Stimulated activated CD8-positive, alpha-beta memory T cell treated with anti-CD3 and anti-CD28 coated beads, Interleukin-2, amount 100 ng/mL, for 1 hour (primary cell): ENCODE measurements at places on chromosomes 1 and 21.

DNA sequence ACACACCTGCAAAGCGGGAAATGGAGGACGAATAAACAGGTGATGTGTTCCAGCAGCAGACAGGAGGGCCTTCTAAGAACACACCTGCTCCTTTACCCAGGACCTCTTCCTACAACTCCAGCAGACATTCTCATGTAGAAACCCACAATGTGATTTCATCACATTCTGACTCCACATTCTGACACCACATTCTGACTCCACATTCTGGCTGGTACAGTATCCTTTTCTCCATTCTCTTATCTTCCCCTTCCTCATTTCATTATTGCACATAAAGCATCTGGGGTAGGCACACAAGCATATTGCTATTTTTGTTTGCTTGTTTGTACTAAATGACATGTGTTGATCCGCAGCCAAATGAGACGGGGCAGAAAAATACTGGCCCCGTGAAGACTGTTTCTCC, 3.6 kb upstream of the ZNF124 start:
- no peak for DNase-seq

- no peak for DNase-seq
These were observed 104.9 kb downstream of the EVI5 start for GRCh38 chr1:92679980-92680379.

DNA sequence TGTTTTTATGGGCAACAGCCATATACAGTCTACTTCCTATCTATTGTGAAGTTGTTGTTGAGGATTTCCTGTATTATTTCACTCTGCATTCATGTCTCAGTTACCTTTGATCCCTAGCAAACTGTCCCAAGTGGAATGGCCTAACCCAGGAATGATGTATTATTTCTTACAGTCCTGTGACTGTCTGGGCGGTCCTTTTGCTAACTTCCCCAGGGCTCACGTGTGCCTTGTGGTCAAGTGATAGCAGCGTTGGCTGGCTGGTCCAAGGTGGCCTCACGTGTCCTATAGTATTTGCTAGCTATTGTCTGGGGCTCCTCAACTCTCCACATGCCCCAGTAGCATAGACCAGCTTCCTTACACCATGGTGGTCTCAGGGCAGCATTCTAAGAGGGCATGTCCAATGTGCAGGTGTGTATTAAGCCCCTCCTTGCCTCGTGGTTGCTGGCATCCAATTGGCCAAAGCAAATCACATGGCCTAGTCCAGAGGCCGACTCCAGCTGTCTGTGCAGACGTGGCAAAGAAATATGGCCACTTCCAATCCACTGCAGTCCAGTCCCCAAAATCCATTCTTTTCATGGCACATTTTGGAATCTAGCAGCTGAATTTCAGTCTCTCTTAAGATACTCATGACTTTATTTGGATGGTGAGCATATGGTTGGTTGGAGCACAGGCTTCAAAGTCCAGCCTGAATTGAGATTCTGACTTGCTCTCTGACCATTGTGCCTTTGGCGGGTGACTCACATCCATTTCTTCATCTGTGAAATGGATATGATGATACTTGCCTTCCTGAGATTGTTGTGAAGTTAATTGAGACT, 94.1 kb downstream of the GALNT2 start:
- DNase-seq, result no peak

DNA sequence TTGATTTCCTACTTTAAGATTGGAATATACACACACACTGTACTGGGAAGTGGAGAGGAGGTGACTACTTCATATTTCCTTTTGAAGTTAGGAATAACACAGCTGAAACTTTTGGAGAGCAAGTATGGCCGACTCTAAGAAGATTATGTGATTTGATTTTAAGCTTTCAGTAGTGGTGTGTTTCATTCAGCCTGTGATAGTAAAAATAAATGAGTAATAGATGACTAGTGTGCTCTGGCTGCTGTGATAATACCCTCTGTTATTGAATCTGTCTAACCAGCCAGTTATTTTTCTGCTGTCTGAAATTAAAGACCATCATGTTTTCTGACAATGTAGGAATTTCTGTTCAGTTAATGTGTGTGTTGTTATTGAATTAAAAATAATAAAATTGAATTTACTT, 48.3 kb downstream of the CTTNBP2NL start:
- DNase-seq, result no peak

DNA sequence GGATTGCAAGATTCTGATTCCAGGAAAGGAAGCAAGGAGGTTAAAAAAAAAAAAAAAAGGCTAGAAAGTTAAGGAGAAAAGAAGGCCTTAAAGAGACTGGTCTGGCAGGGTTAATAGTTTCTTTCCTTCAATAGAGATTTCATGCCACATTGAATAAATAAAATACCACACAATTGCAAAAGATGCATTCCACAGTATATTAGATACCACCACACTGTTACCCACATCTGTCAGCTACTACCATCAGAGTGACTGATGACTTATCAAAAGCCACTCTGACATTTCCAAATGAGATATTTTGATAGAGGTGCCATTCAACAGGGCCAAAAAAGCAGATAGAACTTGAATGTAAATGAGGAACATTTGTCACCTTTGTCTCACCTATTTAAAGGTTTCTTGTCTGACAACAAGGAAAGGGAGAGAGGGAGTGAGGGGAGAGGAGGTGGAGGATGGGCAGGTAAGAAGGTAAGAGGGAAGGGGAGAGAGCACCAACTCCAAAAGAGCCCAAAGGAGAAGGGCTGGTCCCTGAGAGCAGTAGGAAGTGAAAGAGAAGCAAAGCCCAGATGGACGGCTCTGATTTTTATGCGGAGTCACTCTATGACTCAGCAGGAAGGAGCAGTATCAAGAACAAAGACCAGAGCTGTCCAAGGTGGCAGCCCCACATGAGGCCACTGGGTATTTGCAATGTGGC, 38.3 kb downstream of the LRRN2 start:
- no peak for DNase-seq

GRCh38 chr1:185213091-185213490, 56.1 kb downstream of the SWT1 start:
- no peak for DNase-seq

DNA sequence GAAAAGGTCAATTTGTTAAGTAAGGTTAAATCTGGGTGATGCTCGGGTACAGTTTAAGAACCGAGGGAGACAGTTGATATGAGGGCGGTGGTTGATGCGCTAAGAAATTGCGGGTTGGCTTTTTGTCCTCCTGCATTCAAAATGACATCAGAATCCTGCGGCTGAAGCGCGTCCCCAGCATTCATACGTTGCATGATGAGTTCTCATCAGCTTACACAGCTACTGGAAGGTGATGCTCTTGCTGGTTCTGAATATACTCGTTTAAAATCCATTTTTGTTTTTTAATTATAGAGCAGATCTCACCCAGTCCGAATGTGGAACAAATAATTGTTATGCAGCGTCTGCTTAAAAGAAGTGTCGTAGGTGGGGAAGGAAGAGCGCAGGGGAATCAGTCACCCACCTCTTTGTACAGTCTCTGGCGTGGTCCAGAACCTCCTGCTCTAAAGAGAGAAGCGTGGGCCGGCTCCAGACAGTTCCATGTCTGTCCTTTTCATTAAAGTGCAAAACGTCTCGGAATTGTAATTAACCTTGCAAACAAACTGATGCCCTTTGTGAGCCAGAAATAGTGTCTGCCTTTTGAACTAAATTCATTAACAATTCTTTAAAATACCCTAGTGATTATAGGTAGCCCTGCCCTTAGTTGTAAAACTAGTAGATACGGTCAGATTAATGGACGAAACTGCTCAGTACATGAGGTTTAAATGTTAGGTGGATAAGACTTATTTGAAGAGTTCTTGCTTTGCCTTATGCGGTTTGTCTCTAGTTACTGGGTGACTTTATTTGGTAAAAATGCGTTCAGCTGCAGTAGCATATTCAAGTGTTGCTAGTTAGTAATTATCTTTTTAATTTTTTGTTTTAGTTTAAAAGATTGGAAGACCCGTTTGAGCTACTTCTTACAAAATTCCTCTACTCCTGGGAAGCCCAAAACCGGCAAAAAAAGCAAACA, 741 bp downstream of the RGS2 start:
- DNase-seq, result no peak

DNA sequence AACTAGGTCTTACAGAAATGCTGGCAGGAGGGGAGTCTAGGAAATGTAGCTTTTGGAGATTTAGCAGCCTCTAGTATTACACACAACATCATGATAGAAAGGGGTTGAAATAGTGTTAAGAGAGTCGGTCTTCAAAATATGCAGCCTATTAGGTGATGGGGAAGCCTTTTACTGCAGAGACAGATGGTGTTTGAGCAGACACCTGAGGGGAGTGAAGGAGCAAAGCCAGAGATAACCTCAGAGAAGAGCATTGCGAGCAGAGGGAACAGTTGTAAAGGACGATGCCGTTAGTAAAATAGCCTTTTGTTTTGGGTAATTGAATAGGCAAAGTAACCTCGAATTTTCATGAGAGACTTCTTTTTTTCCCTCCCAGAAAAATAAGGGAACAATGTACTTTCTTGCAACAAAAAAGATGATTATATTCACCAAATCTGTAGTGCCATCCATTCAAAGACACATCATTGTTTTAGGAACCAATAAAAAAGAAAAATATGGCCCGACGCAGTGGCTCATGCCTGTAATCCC, 66.3 kb upstream of the KIF1B start:
- DNase-seq, result no peak

- DNase-seq, result no peak
These were observed 521.9 kb upstream of the RGS18 start for GRCh38 chr1:191636345-191636744.

GRCh38 chr1:154774175-154774855, 95.8 kb downstream of the KCNN3 start:
- no peak for DNase-seq

- no peak for DNase-seq
These were observed 27.9 kb downstream of the LRRC8B start for GRCh38 chr1:89552471-89553081.
